HCEC 1CT (cell line): ENCODE measurements at places on chromosomes 2 and 18.

GRCh38 chr2:203043226-203043625, 28.6 kb downstream of the NBEAL1 start:
- DNase-seq = no peak

- DNase-seq = no peak
Observed at GRCh38 chr2:2104331-2104730, 226.7 kb downstream of the MYT1L start.

DNA sequence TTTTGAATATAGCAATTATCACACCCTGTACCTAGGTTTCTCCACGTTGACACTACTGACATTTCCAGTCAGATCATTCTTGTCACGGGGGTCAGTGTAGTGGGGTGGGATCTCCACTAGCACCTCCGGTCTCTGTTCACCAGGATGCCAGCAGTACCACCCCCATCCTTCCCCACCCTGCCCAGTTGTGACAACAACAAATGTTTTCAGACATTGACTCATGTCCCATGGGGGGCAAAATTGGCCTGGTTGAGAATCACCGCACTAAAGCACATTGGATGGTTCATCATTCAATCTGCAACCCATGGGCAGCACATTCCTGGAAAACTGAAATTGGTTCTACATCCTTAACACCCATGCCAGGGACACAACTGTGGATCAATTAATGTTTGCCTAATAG, 32.3 kb downstream of the FEZ2 start:
- no peak for DNase-seq

GRCh38 chr18:25044694-25045093, 307.3 kb downstream of the ZNF521 start:
- no peak for DNase-seq
